ENCODE measurements at places on chromosomes 5 and 9. TPM values are rescaled to one million over a fixed set of nuclear protein-coding genes. Genes with fewer than 3 reads are reported as not detected.

DNA sequence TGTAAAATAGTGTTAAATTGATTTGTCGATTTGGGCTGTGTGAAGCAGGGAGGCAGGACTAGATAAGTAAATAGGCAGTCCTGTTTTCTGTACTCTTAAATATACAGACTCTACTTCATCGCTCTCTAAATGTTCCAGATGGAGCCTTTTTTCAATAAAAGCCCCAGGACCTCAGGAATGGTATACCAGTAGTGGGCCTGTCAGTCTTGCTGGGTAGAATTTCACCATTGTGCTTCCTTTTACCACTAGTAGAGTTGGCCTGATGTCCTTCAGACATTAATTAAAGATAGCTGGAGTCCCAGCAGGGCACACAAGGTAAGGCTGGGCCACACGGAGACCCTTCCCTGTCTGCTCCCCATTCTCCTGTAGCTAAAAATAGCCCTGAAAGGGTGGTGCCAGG lies 6.0 kb downstream of the SNX18 start:
- H3K27me3 ChIP-seq, result no peaks in the 10 kb centered on the region
- H3K4me3 ChIP-seq, result no peak overlapping the region
- H3K4me1 ChIP-seq, result no peaks in the 10 kb centered on the region

DNA sequence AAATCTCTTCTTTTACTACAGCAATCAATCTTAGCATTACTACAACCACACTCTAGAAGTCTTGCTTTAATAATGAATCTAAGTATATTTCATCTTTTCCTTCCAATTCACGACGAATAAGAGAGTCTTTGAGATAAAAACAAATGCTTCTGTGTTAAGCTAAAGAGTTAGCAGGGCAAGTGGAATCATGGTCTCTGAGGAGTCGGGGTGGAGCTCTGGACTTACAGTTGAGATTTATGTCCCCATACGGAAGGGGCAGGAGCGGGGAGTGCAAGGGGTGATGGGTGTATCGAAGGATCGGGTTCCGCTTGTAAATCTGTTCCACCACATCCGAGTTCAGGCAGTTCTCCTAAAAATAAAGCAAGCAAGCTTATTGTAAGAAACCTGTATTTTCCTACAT lies 59.0 kb upstream of the RETREG1 start:
- no peaks in the 10 kb centered on the region for H3K36me3 ChIP-seq
- no peak for DNase-seq
- no peak overlapping the region for H3K4me3 ChIP-seq
- H3K4me1 ChIP-seq, result no peaks in the 10 kb centered on the region

DNA sequence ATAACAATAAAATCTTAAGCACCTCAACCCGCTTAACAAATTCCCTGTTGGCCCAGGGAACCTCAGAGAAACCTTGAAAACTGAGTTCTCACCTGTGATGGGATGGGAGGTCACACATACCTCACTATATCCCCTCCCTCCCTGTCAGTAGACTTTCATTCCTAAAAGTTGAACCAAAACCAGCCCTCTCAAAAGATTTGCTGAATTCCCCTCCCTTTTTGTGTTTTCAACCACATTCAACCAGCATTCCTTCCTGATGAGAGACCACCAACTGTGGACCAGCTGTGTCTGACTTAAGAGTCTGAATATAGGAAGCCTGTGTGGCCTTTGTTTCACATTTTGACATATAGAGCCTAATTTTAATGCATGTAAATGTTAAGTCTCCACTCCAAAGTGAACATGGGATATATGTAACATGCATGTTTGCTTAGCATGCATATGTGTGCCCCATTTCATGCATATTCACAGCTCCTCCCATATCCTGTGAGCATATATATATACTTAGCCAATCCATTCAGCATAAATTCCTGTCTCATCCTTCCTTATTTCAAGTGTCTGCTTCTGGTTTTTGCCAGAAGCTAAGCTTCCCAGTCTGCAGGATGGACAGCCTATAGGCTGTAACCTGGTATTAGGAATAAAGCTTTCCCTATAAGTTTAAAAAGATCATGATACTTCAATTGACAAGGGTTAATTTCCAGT lies 604.6 kb downstream of the PTPRD start:
- H3K27me3 ChIP-seq, result no peaks in the 10 kb centered on the region
- no peaks in the 10 kb centered on the region for H3K36me3 ChIP-seq
- H3K4me1 ChIP-seq, result no peaks in the 10 kb centered on the region
- no peak overlapping the region for H3K4me3 ChIP-seq
- DNase-seq, result no peak
- H3K27ac ChIP-seq, result no peak overlapping the region

- no peak overlapping the region for H3K27ac ChIP-seq
- H3K4me1 ChIP-seq, result no peaks in the 10 kb centered on the region
- H3K4me3 ChIP-seq, result no peak overlapping the region
- H3K27me3 ChIP-seq, result no peaks in the 10 kb centered on the region
- H3K36me3 ChIP-seq, result no peaks in the 10 kb centered on the region
Observed at GRCh38 chr9:113857875-113858274, 18.2 kb upstream of the ZNF618 start.

FYB1 gene
- 15.3 TPM for total RNA-seq

SLC4A9 gene
- total RNA-seq, result not detected

BHMT gene
- total RNA-seq, result 899 TPM

All from right lobe of liver (tissue), 6 donors.